ENCODE measurements at places on chromosomes 2 and 18. TPM values are rescaled to one million over a fixed set of nuclear protein-coding genes. Genes with fewer than 3 reads are reported as not detected.

- DNase-seq = no peak
Measured at GRCh38 chr2:6986301-6986911, 69.2 kb downstream of the RNF144A start.

CNTNAP5 gene
- not detected for total RNA-seq

DNA sequence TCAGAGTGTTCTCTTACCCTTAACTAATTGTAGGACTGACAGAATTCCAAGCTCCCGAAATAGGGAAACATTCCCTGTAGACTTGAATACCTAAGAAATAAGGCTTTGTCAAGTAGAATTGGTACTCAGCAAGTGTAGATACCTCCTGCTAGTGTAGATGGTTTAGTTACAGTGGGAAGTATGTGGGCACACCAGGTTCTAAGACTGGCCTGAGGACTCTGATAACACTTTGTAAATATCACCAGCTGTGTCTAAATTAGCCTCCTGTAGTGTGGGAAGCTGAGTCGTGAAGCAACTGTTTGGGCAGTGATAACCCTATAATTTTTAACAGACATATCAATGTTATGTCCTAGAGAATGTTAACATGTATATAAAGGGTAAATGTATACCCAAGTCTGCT, 304.5 kb downstream of the SLC8A1 start:
- DNase-seq = no peak

FBXO48 gene
- total RNA-seq = 0.74 TPM

DNA sequence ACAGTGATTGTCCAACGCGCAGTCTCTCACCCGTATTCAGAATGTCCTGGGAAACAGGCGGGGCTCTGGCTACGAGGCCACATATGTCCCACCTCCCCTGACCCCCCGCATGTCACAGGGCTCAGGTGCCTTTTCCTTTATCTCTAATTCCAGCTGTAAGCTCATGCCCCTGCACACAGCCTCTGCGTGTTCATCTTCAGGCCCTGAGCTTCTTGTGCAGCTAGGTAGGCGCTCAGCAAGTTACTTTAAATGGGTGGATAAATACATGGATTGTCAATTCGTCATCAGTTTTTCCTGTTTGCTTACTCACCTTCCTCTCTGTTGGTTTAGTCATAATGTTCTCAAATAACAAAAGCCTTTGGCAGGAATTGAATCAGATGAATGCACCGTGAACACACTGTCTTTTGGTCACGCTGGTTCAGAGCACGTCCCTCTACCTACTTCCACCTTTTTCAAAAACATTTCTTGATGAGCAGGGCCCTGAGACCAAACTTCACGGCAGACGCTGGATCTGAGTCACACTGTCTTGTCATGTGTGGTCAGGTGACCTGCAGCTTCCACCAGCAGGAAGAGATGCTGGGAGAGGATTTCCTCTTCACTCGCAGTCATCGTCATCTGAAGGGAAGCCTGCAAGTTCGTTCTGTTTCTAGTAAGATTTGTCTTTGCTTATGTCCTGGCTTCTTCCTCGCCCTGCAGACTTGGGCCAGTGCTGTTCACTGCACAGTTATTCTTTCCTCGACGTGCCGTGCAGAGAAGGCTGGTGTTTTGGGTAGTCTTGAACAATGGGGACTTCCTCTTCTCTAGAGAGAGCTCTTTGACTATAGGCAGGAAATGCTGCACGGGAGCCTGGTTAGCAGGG, 138.1 kb downstream of the PTGR3 start:
- peak; percentile 95 for DNase-seq

GRCh38 chr18:61551586-61551985, 218.4 kb downstream of the CDH20 start:
- peak; percentile 67 for DNase-seq

GRCh38 chr2:56195563-56195962, 11.8 kb downstream of the CCDC85A start:
- no peak for DNase-seq

- no peak for DNase-seq
Measured at GRCh38 chr2:30293303-30293921, 62.1 kb downstream of the LBH start.

DNA sequence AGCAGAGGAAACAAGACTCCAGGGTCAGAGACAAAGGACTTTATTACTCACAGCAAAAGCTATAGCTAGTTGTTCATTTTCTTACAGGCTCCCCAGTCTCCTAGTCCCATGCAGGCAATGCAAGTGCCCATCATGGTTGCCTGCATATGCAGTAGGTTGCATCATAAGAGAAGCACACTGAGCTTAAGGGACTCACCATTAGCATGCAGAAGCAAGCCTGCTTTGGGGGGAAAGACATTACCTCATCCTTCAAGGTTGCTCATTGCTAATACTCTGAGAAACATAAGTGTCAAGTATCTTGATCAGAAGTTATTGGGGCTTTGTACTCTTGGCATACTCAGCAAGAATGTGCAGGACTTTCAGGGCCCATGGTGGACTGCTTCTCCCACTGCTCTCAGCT, 114.6 kb upstream of the CCDC68 start:
- no peak for DNase-seq

CPO gene
- not detected for total RNA-seq

QPCT gene
- total RNA-seq = 2.3 TPM

GRCh38 chr18:24212939-24213338, 74.1 kb downstream of the CABYR start:
- peak; percentile 86 for DNase-seq

ANKRD23 gene
- 3.2 TPM for total RNA-seq

VPS54 gene
- 21.2 TPM for total RNA-seq

GRCh38 chr2:38462121-38462661, 85.1 kb upstream of the ATL2 start:
- peak; percentile 48 for DNase-seq

FSHR gene
- not detected for total RNA-seq

GRCh38 chr18:69747388-69747787, 200.3 kb downstream of the CD226 start:
- no peak for DNase-seq

DNA sequence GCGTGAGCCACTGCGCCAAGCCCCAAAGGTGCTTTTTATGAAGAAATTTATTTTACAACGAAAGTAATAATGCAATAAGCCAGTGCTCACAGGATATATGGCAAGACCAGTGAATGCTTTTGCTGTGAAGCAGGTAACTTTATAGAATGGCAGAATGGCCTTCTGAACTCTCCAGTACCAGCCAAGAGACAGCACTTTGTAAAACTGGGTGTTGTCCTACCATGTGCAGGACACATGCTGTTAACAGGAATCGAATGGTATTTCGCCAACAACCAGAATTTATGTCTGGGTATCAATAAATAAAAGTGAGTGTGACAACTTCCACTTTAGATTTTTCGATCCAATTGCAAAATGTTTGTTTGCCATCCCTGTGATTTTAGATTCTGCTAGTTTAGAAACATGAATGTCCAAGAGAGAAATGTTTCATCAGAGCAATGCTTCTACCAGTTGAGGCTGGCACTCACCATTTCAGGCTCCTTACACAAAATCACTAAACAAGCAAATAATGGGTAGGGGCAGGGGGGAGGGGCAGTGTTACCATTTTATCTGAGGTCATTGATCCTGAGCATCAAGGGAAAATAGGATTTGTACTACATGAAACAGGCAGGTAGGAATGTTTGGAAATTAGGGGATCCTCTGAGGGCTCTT, 95.9 kb downstream of the ATL2 start:
- no peak for DNase-seq

DNA sequence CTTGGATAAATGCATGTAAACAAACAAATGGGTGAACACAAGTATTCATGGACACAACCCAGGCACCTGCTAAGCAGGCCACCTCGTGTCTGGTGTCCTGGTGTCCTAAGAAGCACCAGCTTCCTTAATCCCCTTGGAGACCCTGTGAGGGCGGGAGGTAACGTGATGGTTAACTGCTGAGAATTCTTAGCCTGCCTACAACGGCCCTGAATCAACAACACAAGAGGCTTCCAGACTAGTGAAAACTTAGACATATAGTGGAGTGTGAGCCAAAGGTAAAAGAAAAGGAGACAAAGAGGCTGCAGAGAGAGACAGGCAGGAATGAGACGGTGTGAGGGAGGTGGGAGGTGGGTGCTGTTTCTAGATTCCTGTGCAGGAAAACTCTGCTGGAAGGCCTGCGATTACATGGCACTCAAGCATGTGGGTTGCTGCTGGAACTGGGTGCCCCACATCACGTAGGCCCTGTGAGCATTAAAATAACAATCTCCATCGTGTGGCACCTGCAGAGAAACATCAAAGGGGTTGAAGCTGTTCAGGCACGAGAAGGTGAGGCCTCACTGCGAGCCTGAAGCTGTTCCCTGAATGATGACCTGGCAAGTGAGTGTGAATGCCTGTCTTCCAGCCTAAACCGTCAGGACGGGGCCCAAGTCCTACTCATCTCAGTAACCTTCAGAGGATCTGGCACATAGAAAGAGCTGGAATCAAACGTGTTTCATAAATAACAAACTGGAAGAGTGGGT, 64.2 kb downstream of the RPL37A start:
- DNase-seq = no peak

DNA sequence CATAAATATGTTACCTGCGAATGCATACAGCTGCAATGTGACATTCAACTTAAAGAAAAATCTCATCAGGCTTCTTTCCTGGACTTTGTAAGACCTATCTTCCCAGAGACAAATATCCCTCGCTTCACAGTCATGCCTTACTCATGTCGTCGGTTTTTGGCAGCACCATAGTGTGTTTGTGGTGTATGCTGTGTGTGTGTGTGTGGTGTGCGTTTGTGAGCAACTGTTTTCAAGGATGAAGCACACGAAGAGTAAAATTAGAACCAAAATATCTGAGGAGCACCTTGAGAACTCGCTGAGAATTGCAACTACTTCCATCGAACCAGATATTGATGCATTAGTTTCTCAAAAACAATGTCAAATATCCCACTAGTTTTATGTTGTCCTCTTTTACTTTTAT, 56.9 kb downstream of the ASB1 start:
- no peak for DNase-seq

GRCh38 chr2:114294741-114295140, 147.7 kb upstream of the DPP10 start:
- DNase-seq = no peak

SEC11C gene
- 48.3 TPM for total RNA-seq

DPYSL5 gene
- 0.31 TPM for total RNA-seq

DNA sequence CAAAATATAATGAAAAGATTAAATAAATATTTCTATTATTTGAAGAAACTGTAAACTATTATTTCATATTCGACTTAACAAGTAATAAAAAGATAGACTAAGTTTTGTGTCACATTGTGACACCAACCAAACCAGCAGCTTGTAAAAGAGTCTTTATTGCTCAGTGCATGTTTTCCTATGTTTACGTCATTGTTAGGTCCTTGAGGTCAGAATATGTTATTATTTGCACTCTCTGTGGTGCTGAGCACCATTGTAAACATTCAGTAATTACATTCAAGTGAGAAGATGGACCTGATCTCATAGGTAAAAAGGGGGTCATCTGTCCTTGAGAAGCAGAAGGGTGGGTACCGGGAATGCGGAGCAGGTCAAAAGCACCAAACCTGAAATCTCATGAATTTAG, 1999.1 kb upstream of the CELF4 start:
- DNase-seq = no peak

- DNase-seq = no peak
Measured at GRCh38 chr2:61165946-61166345, 4.0 kb downstream of the C2orf74 start.

DNA sequence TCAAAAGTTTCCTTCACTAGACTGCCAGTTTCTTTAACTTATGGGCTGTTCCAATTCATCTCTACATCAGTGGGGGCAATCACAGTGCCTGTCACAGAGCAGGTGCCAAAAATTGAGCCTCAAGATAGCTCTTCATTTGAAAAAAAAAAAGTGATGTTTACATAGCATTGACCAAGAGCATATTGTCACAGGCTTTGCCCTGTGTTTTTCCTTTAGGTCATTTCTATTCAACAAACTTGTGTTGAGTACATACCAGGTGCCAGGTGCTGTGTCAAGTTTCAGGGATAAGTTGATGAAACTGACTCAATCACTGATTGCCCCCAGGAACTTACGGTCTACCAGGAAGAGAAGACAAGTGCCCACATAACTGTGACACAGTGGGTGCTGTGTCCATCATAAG, 22.2 kb upstream of the NT5C1B start:
- no peak for DNase-seq

- no peak for DNase-seq
Measured at GRCh38 chr2:176516051-176516602, 246.9 kb downstream of the MTX2 start.

- no peak for DNase-seq
Measured at GRCh38 chr2:21774691-21775368, 651.1 kb downstream of the TDRD15 start.

DNA sequence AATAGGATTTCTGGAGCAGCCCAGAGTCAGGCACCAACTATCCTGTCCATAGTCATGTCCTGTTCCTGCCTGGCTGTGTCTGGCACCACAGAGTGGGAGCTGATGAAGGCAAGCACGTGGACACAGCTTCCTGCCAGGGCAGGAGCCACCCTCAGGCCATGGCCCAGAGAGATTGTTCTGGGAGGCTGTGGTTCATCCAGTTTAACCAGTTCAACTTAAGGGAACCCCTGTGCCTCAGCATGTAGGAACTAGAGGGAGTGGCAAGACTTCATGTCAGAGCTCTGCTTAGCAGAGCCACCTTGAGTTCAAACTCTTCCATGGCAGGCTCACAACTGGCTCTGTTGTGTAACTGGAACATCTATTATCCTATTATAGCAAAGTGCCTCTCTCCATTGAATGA, 73.2 kb upstream of the NCKAP5 start:
- DNase-seq = no peak

UGT1A4 gene
- not detected for total RNA-seq

LRPPRC gene
- 207 TPM for total RNA-seq

DNA sequence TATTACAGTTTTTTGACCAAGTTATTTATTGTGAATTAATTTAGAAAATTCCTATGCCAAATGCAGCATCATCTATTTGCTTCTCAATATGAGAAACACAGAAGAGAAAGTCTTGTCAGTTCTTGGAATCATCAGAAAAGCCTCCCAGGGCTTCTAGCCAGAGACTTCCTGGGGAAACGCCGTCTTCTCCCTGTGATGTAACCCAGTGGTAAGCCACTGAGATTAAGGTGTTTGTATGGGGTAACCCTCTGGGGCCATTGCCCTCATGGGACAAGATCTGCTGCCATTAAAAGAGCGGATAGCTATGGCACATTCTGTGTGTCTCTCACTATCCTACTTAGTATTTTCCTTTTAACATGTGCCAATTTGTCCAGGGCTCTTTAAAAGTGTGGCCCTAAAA, 28.0 kb downstream of the ANKRD29 start:
- no peak for DNase-seq

CWC22 gene
- 17.2 TPM for total RNA-seq

DNA sequence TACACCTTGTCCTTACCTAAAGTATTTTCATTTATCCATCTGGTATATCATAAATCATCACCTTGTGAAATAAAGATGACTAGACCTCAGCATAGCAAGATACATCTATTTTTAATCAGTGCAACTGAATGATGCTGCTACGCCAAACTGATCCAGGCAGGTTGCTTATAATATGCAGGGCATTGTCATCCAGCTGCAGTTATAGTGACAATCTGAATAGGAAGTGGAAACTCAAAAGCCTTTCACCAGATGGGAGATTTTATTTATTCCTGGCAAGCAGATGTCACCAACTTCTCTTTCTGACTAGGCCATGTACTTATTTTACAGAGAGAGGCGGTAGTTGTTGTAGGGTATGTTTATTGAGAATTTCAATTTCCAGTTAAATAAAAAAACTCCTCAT, 747.3 kb downstream of the ADCYAP1 start:
- DNase-seq = no peak

- DNase-seq = no peak
Measured at GRCh38 chr18:58800582-58800981, 64.1 kb upstream of the ZNF532 start.

- DNase-seq = no peak
Measured at GRCh38 chr2:3741396-3741795, 38.0 kb downstream of the DCDC2C start.

GRCh38 chr2:121088251-121089165, 196.5 kb downstream of the TFCP2L1 start:
- DNase-seq = no peak
